Cortex of kidney (tissue), 1 donor: ENCODE measurements at places on chromosomes 7 and 10.

DNA sequence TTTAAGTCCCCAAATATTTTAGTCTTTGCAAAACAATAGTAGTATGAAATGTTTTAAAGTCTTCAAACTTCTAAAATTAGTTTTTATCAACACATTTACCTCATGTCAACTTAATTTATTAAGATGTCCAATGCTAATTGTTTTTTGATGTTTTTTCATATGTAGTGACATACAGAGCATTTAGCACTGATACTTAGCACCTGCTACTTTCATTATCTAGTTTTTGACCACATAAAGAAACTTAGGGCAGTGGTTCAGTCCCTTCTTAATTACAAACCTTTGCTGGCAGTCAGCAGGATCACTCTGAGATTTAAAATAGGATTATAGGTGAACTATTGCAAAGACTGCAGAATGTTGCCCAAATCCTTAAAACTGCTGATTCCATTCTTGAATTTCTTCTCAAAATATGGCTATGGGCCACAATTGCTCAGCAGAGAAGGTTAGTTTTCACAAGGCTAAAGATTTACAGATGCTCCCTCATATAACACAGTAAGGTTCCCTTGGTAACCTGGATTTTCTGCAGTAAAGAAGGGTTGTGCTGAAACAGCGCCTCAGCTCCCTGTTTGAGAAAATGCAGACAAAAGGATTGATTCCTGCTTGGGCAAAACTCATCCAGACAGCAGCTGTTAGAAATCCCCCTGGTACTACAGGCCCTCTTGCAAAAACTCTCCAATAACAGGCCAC lies 3.4 kb downstream of the GPR85 start:
- no peak for DNase-seq

- DNase-seq: no peak
Observed at GRCh38 chr10:11673346-11674280, 62.2 kb upstream of the USP6NL start.

DNA sequence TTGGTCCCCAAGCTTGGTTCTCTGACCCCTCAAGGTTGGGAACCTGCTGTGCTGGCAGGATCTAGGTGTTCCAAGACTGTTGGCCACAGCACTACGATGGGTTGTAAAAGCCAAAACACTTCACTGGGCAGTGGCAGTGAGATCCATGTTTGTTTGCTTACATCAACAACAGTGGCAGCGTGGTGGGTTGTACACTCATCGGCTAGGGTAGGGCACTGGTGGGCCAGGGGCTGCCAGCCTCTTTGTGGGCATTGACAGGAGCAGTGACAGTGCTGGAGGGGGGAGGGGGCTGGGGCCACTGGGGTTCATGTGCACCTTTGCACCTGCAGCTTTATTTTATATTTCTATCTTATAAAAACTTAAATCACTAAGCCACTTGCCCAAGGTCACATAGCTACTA lies 126.7 kb upstream of the ZWINT start:
- DNase-seq: no peak

- DNase-seq: no peak
Observed at GRCh38 chr10:13453896-13454295, 74.9 kb downstream of the BEND7 start.

- DNase-seq: no peak
Observed at GRCh38 chr7:82443036-82443546, 486 bp downstream of the CACNA2D1 start.

DNA sequence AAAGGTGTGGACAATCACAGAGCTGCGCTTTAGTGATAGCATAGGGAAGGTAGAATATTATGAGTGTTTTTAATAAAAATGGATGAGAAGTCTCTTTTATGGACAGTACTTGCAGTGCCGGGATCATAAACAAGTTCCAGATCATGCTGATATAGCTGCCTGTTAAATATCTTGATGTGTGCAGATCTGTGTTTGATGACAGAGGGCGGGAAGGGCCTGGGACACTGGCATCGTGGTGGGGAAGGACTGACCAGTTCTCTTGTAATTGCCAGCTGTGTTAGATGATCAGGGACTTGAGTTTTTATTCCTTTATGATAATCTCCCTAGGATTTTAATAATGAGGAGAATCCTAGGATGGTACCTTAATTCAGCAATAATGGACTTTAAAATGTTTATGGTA lies 14.6 kb downstream of the SND1 start:
- no peak for DNase-seq

DNA sequence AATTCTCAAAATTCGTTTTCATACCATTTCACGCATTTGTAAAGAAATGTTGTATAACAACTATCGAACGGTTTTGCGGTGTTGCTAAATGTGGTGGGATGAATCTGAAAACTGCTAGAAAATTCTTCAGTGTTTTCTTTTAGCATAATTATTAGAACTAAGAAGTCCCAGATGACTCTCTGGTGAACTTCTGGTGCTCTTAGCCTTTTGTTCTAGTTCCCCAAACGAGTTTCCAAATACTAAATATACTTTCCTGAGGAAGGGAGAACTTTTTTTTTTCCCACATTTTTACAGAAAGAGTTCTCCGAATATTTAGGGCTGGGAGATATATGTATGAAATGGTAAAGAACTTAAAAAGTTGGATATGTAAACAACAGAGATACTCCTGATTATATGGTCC lies 82.5 kb downstream of the ICA1 start:
- DNase-seq: no peak

- no peak for DNase-seq
Observed at GRCh38 chr10:109928475-109928891, 5.2 kb upstream of the XPNPEP1 start.

DNA sequence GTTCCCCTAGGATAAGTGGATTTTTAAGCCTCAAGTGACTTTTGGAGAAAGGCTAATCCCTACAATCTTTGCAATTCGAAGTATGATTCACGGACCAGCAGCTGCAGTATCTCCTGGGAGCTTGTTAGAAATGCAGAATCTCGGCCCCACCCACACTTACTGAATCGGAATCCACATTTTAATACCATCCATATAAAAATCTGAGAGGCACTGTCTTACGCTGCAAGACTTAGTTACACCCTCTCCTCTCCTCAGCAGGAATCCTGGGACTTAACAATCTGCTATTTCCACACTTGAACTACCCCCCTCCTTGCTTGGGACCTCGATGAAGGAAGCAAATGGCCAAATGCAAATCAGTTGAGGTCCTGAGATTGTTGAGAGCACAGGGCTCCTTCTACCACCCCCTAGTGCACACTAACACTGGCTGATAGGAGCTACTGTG lies 21.0 kb downstream of the ITPRIP start:
- DNase-seq: no peak
